Ascending aorta (tissue), 2 donors: ENCODE measurements at places on chromosomes 7 and 10. TPM values are rescaled to one million over a fixed set of nuclear protein-coding genes. Genes with fewer than 3 reads are reported as not detected.

DNA sequence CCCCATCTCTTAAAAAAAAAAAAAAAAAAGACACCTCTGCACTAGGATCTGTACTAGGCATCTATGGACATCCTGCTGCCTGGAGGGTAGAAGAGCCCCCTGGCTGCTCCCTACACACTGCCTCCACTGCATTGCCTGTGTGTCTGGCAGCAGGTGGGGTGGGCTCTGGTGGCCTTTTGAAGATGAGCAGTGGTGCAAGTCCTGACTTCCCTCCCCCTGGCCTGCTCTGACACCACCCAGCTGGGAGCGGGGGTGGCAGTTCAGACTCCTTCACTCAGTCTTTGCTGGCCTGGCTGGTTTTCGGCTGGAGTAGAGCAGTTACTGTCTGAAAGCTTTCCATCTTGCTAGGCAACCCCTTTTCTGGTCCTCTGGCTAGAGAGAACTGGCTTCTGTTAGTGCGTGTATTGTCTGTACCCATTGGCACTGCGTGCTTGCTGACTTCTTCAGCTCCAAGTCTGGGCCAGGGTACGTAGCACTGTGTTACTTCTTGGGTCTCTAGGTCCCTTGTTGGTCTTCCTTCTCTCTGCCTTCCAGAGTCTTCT lies 17.6 kb downstream of the C10orf62 start:
- no peak for DNase-seq

The TAS2R39 gene
- not detected for total RNA-seq

DNA sequence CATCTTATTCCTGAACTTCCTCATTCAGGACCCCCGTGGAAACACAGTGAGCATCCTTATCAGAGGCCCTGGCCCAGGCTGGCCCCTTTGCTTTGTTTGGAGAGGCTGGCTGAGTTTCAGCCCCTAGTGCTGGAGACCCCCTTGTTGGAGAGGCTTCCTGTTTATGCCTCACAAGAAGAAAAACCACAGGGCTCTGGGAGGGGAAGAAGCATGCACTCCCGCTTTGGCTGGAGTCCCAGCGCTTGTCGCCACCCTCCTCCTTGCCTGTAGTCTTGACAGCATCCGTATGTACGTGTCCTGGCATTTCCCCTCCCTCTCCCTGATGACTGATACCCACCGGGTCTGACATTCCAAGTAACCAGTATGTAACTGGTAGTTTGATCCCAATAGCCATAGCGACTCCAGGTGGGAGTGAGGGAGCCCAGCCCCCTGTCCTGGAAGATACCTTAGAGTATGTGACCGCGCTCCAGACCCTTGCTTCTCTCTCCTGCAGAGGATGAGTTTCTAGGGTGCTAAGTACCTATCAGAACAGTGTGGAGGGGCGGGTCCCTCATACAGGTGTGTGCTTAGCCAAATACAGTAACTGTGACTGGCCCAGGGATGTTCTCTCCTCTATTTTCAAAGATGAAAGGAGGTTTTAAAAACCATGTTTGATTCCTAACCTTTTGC lies 6.9 kb upstream of the ATP6V0E2 start:
- DNase-seq: no peak

The DPYSL4 gene
- not detected for total RNA-seq

The CYP2W1 gene
- not detected for total RNA-seq

The GARIN1A gene
- 0.53 TPM for total RNA-seq

GRCh38 chr10:32976338-32976737 lies 18.3 kb upstream of the ITGB1 start:
- no peak for DNase-seq

DNA sequence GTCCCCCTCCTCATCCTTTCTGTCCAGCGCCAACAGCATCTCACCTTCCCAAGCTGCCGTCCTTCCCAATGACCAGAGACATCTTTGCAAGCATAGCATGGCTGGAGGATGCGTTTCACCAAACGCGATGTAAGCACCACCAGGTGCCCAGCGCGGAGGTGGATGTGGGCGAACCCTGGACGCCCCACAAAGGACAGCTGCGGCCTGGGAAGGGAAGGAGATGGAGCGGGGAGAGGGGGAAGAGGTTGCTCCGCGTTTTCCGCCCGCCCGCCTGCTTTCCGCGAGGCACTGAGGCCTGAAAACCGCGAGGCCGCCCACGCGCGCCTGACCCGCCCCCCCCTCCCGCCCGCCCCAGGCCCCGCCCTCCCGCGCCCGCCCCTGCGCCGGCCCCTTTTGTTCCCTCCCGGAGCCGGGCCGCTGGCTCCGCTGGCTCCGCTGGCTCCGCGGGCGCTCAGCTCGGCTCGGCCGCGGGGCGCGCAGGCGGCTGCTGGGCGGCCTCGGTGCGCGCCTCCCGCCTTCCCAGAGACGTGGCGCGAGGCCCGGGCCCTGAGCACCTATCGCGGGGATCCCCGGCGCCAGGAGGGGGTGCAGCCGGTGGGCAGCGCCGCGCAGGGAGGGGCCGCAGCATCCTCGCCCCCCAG lies at the start of gene CLIP2:
CLIP2 (plus strand) TSS at position 390 of the 641 bp plus-strand sequence. CDS start 28,140 bp downstream, outside the sequence.
- no peak for DNase-seq

DNA sequence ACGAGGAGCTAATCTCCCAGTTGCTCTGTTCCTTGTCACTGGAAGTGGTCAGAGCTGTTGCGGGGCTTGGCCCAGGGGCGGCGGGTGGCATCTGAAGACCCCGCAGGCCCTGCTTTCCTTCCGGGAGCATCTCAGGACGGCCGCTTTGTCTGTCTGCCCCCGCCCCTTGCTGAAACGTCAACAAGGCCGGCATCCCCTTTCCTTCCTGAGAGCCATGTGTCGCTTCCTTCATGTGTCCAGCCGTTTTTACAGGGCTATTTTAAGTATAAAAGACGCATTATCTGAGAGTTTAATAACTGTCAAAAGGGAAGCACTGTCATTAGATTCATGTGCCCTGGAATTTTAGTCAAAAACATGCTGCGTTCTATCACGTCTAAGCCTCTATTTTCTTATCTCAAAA lies 110.4 kb downstream of the CUX1 start:
- no peak for DNase-seq

The COL13A1 gene
- 8.0 TPM for total RNA-seq

- DNase-seq: no peak
Measured at GRCh38 chr7:27685209-27685608, 22.5 kb upstream of the HIBADH start.

DNA sequence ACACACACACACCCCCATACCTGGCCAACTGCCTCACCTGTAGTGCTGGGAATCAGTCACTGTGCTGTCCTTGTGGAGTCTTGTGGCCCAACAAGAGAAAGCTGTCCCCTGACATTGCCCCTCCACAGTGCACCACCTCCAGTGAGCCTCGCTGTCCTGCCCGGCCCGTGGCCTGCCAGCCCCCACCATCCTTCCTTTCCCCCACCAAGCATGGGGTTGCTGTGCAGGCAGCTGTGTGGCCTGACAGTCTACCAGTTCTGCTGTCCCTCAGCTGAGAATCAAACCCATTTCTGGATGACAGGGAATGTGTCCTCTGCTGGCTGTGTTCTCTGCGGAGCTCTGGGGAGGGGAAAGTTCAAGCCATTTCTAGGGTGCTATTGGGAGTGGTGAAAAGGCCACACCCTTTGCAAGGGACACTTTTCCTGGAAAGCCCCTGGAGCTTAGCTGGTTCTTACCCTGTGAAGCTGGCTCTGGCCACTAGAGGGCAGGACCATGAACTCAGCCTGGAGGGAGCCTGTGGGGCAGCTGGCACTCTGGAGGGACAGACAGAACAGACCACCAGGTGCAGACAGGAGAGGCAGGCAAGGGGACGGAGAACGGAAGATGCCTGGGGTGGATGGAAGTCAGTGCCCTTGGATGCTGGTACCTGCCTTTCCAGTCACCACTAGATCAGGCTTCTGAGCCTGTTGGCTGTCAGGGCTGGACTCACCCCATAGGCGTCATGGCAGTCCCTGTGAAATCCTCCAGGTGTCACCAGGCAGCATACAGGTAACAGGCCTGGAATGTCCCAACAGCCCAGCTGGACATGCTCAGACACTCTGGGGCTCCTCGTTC lies 10.5 kb upstream of the MTPAP start:
- no peak for DNase-seq
